Activated CD4-positive, alpha-beta T cell treated with anti-CD3 and anti-CD28 coated beads, Interleukin-2, amount 50 U/mL, for 4 hours (primary cell): ENCODE measurements at places on chromosomes 1 and 21.

DNA sequence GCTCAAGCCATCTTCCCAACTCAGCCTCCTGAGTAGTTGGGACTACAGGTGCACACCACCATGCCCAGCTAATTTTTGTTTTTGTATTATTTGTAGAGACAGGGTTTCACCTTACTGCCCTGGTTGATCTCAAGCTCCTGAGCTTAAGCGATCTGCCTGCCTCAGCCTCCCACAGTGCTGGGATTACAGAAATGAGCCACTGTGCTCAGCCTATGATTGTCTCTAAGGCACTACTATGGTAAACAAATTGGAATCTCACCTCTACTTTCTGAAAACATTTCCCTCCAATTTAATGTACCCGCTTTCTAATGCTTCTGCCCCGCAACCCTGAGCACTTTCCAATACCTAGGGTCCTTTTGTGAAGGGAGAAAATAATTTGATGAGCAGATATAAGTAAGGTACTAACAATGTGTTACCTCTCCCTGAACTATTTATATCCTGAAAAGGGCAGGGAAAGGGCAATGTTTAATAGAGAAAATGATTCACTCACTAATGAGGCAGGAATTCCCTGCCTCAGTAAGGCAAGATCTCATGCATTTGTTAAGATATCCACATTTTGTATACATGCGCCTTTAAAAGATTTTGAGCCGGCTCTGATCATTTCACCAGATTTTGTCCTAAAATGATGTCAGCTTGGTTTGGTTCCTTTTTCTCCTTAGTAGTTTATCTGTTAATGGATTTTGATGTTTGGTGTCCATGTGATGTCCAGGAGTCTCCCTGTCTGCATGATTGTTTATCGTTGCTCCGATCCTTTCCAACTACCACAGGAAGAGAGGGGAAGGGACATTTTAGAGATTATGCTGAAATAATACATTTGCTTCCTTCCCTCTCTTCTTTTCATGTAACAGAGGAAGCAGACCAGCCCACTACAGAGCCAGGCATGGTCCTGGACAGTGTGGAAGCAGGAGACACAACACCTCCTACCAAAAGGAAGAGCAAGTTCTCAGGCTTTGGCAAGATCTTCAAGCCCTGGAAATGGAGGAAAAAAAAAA, 47.3 kb upstream of the RCC1 start:
- no peak for DNase-seq

- DNase-seq: no peak
Measured at GRCh38 chr1:22761101-22761500, 50.5 kb downstream of the EPHB2 start.

DNA sequence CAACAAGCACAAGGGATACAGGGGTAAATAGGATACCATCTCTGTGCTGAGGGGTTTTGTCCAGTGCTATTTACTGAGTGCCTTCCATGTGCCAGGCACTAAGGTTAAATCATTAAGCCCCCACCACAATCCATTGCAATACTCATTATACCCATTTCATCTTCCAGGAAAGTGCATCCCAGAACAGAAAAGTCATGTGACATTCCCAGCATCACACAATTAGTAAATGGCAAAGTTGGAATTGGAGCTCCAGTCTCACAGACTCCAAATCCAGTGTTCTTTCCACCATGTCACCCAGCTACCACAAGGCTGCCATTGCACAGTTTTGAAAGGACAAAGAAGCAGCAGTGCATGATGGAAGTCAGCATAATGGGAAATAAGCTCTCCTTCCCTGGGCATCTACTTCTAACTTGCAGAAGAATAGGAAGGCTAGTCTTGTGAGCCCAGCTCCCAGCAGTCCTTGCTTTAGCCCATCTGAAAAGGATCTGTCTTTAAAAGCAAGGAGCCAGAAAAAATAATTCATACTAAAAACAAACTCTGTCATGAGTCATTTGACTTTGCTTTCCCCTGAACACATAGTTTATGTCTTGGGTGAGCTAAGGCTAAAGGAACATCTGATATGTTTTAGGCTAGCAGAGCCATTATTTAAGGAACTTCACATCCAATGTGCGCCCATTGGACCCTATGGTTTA, 111.4 kb upstream of the HOOK1 start:
- DNase-seq: no peak

- DNase-seq: no peak
Measured at GRCh38 chr21:40186045-40186444, 318.8 kb downstream of the PCP4 start.

DNA sequence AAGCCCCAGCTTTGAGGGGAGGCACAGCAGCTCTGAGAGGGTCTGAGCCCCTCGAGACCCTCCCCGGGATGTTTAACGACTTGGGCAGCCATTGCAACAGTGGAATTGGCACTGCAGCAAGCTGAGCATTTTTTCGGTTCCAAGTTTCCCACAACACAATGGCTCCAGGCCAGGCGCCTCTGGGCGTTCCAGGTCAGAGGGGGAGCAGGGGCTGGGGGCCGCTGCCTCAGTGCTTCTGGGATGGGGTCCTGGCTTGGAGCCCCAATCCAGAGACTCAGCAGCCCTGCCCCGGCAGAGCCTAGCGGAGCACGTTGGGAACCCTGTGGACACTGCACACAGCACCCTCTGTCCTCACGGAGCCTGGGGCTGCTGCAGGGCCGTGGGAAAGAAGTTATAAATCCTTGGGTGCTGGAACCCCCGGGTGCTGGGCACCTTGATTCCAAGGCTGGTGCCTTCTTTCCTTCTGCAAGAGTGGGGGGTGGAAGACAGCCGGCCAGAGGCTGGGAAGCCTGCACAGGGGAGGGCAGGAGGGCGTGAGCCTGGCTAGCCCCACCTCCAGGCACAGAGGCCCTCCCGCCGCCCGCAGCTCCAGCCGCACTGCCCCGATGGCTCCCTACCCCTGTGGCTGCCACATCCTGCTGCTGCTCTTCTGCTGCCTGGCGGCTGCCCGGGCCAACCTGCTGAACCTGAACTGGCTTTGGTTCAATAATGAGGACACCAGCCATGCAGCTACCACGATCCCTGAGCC, 50.1 kb downstream of the COL18A1 start:
- no peak for DNase-seq
